Activated gamma-delta T cell treated with anti-CD3 and anti-CD28 coated beads, Interleukin-2, amount 50 U/mL, for 16 hours (primary cell): ENCODE measurements at places on chromosomes 4 and X.

DNA sequence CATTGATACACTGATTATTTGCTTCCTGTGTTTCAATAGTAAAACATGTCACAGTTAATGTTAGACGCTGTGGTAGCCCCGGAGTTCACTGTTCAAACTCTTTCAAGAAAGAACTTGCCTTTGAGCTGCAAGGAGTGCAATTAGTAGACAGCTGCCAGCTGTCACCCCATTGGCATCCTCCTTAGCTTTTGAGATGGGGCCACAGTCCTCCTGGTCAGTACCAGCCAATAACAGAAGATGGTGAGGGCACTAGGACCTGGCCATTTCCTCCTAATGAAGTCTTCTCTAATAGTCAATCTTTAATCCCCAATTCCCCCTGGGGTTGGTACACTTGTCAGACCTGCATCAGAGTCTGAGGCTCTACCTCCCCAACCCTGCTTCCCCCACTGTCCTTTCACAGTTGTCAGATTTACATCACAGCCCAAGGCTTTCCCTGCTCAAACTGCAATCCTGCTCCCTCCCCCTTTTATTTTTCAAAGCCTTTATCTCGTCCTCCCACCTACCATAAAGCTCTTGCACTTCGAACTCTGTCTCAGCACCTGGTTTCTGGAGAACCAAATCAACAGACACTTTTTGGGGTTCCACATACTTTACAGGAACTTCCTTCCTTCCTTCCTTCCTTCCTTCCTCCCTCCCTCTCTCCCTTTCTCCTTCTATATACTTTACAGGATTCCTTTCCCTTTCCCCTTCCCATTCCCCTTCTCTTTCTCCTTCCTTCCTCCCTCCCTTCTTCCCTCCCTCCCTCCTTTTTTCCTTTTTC lies 182.0 kb downstream of the RASL11B start:
- DNase-seq, result no peak

- DNase-seq, result no peak
Measured at GRCh38 chrX:139831675-139832456, 101.0 kb downstream of the ATP11C start.

GRCh38 chr4:32133141-32133540 lies 1413.0 kb downstream of the PCDH7 start:
- DNase-seq, result no peak

GRCh38 chr4:23060776-23061175 lies 368.0 kb downstream of the GBA3 start:
- no peak for DNase-seq

DNA sequence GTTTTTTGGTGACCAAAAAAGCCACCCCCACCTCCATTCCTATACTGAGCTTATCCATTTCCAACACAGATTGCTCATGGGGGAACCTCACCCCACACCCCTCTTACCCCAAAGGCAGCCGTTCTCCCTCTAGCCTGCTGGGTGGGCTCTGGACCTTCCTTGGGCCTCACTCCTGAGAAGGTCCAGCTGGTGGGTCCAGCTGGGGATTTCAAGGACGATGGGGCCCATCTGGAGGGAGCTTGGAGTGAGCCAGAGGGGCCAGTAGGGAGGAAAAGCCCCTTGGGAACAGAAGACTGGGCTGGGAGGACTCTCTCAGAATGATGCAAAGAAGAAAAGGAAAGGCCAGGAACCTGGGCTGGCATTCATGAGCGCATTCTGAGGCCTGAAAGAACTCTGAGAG lies 42.0 kb upstream of the PJA1 start:
- DNase-seq, result no peak

- DNase-seq, result no peak
Measured at GRCh38 chrX:154366666-154367055, 7.8 kb downstream of the FLNA start.

- DNase-seq, result no peak
Measured at GRCh38 chrX:115425359-115425758, 135.6 kb upstream of the PLS3 start.

DNA sequence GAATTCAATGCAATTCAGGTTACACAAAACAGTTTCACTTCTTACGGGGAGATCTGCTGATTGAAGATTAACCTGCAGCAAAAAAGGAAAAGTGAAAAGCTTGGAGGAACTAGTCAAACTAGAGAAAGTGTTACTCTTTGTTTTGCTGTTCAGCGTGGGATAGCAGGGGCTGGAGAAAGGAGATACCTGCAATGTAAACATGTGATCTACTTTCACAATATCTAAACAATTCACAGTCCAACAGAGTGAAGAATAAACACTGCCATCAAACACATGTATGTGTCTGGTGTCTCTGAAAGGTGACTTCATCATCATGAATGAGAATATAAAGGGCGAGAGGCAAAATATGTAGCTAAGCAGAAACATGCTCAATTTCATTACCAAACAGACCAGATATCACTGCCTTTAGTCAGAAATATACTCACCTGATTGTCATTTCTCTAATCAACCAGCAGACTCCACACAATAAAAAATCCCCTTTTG lies 26.4 kb downstream of the NIPAL1 start:
- DNase-seq, result no peak

DNA sequence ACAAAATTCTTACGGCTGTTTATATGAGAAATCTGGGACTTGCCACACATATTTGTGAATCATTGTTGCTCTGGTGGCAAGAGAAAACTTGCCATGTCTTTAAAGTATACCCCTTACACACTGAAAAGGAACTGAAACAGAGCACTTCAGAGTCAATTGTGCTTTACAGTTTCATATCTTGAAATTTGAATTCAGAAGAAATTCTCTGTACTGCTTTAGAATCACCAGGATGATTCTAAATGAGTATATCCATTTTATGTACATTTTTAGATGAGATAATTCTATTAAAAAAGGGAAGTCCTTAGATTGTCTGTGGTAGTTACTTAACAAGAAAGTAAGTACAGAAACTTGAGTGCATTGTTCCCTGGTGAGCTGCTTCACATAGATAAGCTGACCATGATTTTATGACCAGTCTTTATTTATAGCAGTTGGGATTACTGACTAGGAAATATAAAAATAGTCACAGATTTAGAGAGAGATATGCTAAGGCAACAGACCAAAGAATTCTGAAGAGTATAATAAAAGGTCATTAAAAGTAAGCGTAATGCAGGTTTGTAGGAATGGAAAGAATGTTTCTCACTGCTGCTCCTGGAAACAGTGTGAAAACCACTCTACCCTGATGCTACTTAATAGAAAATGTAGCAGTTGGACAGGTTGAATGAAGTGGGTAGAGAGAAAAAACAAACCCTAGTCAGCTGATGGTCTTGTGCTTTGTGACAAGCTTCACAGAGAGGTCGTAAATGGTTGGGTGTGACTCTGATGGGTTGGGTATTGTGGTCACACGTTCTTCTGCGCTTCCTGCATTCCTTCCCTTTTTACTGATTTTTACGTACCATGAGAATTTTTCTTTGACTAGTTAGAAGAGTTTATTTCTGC lies 41.0 kb downstream of the FNIP2 start:
- DNase-seq, result no peak

- no peak for DNase-seq
Measured at GRCh38 chr4:163744861-163745260, 250.4 kb downstream of the TMA16 start.
